ENCODE measurements at places on chromosomes 6 and 20.

DNA sequence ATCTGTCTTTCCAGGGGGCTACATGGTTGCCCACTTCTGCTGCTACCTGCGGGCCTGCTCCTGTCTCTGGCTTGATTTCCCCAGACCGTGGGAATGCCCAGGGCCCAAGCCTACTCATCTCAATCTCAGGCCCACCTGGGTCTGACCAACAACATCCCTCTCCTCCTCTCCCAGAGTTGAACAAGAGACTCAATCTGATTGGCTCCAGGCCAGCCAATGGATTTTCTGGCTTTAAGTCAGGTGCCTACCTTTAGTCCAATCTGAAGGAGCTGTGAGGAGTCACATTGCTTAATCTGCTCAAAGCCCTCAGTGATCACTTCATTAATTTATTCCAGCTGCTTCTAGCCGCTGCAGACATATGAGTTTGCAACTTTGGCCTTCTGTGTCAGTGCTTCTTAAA is 162.4 kb upstream of the KCNG1 start:
- no peak for DNase-seq

GRCh38 chr6:128432394-128432793 is 88.0 kb downstream of the PTPRK start:
- no peak for DNase-seq

GRCh38 chr20:18813483-18813882 is at the start of gene SCP2D1:
SCP2D1 (plus strand) TSS chr20:18813783; CDS start chr20:18813816, 33 bp downstream.
- DNase-seq: no peak

DNA sequence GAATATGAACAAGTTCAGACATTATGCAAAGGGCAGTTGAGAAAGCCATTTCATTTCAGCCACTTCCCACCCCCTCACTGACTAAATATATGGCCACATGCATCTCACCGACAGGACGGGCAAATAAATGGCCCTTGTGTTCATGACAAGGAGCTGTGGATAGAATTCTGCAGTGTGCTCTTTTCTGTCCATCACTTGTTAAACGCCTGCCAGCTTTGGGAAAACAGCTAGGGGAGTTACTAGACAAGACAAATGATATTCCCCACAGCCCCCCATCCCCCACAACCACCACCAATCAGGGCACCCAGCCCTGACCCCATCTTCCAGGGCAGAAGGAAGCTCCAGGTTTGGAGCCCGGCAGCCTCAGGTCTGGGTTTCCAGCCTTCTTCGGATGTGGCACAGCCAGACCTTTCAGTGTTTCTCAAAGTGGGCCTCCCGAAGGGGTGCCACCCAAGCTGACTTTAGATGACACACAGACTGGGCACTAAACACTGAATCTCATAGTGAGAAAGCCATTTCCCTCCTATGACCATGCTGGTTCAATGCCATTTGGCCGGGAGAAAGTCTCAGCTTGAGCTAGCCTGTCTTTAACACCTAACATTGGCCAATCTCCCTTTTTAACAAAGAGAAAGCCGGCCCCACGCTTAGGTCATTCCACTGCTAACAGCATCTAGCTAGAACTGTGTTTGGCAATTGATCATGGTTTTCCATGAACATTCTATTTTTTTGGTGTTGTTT is 4.0 kb upstream of the RIPOR3 start:
- no peak for DNase-seq

- no peak for DNase-seq
These were observed 5.5 kb downstream of the SRXN1 start for GRCh38 chr20:647479-648019.

- DNase-seq: no peak
These were observed 87.2 kb downstream of the ADAT2 start for GRCh38 chr6:143363299-143363698.

- DNase-seq: no peak
These were observed 39.9 kb downstream of the PREX1 start for GRCh38 chr20:48787861-48788375.

GRCh38 chr20:19832875-19833274 is 74.8 kb downstream of the RIN2 start:
- DNase-seq: no peak

- no peak for DNase-seq
These were observed 980.6 kb upstream of the EYS start for GRCh38 chr6:66687611-66688140.

DNA sequence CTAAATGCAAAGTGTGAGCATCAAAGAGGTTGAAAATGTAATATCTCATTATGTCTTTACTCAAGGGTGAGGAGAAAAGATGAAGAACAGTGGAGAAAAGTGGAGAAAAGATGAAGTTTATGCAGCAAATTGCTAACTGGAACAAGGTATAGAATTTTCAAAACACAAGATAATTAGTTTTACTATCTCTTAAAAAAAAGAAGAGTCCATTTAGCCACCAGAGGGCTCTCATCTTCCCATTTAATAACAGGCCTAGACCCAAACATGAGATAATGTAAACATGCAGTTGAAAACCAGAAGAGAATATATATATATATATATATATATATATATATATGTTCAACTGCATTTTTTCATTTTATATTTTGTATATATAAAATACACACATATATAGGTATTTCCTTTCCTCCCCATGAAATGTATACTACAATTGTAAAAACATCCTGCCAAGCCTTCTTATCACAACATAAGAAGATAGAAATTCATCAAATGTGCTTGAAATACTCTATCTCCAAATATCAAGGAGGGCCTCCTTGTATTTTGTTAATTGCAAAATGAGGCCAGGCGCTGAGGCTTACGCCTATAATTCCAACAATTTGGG is 78.4 kb downstream of the ADTRP start:
- DNase-seq: peak; percentile 37

- DNase-seq: no peak
These were observed at the start of gene TSPO2 for GRCh38 chr6:41042226-41043055. TSPO2 (plus strand) TSS chr6:41042467; CDS start chr6:41042986, 519 bp downstream.

GRCh38 chr6:36386495-36387439 is 702 bp downstream of the ETV7 start:
- DNase-seq: peak; percentile 2

DNA sequence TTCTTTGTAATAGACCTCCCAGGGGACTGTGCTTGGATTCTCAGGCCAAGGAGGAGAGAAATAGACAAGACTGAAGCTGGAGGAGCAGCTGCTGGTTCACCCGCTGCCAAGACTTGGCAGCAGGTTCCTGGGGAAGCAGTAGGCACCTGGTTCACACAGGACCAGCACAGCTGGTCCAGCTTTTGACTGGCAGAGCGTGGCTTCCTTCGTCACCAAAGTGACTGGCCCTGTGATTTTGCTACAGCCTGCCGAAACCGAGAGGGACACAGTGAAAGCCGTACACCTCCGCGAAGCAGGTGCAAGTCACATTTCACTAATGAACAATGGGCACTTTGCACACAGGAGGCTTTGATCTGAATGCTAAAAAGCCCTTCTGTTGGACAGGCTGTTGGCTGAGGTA is 199.0 kb downstream of the RNF144B start:
- DNase-seq: no peak

- no peak for DNase-seq
These were observed 59.2 kb upstream of the SNX9 start for GRCh38 chr6:157763904-157764177.

- DNase-seq: no peak
These were observed 29.6 kb downstream of the RNASET2 start for GRCh38 chr6:166926748-166927147.

DNA sequence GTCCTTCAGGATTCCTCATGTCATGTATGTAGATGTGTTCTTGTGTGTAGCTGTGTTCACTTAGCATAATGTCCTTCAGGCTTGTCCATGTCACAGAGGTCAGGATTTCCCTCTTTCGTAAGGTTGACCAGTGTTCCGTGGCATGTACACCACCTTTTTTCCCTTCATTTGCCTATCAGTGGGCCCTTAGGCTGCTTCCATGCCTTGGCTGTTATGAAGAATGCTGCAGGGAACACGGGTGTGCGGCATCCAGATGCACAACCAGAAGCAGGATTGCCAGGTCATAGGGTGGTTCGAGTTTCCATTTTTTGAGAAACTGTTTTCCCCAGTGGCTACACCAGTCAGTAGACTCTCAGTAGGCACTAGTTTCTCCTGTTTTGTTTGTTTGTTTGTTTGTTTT is 29.2 kb downstream of the SYNDIG1 start:
- no peak for DNase-seq

DNA sequence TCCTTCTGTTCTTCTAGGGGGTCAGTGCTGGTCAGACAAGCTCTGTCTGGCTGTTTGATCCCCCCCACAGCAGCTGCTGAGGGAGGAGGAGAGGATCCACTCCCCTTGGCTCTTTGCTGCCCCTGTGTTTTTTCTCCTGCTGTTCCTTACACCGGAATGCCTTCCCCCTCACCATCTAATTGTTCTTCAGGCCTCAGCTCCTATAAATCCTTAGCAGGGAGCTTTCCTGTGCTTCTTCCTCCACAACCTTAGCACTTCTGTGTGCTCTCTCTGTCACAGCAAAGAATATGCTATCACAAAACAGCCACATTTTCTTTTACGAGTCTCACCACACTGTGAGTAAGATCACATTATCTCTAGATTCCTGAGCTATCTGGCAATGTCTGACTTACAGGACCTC is 196.6 kb downstream of the OTOR start:
- no peak for DNase-seq

DNA sequence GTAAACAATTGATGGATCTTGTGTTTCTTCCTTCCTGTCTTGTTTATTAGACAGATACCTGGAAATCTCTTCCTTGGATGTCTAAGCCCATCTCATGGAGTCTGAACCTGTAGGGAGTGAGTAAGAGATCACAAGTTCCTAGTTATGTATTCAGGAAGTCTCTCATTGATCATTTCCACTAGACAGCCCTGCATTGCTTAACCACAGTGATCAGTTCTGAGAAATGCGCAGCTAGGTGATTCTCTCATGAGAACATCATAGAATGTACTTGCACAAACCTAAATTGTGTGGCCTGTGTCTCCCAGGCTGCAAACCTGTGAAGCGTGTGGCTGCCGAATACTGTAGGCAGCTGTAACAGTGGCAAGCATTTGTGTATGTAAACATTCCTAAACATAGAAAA is 39.1 kb downstream of the FAM120B start:
- no peak for DNase-seq

DNA sequence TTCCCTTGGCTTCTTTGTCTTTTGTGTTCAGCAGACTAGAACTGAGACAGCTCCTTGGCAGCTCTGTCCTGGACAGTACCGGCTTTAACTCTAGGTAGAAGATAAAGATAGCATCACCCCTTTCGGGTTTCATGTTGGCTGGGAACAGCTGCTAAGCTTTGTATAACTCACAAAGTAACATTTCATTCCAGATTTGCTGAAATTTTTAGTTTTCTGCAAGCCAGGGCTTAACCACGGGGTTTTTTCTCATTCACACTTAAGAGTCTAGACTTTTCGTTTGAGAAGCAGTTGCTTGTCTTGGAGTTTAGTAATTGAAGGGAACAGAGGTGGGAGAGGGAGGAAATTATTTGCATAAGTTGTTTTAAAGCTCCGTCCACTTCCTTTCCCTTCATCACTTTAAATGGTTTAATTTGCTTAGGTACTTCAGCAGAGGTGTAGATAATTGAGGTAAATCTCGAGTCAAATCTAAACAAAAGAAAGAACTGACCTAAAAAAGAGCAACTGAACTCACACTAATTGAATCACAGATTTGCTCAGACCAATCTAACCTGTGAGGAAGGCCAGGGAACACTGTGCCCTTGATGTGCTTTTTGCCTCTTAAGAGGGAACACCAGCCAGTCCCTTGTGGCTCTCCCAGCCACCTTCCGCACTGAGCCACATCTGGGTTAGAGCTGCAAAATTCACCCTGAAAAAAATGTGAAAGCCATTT is 48.3 kb downstream of the RREB1 start:
- DNase-seq: no peak

GRCh38 chr6:166530211-166531095 is 56.0 kb downstream of the RAMACL start:
- no peak for DNase-seq

DNA sequence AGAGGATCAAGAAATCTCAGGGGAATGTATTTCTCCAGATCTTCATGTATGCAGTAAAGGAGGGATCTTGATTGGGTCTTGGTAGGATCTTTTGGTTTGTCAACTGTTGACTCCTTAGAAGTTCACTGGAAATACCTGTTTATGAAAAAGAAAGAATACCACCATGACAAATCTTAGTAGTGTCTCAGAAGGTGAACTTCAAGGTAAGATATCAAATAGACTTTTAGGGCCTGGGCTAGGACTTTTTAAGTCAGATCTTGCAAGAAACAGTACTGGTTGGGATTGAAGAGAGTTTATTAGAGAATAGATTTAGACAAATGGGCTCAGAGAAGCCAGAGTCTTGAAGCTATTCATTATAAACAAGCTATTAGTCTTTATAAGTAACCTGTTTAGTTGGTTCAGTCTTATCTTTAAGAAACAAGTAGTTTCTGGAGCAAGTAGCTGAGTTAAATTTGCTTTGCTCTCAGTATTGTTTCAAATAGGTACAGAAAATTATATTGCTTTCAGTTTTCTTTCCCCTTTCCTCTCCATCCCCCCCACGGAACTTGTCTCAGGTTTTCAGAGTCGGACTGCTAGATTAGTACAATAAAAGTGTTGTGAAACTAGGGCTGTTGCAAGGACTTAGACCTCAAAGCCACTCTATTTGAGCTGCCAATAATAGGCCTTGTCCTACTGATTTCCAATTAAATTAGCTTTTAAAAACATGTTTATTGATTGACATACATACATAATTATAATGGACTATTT is 529.1 kb upstream of the CITED2 start:
- DNase-seq: no peak

GRCh38 chr6:149484733-149485700 is at the start of gene ZC3H12D:
ZC3H12D (minus strand) TSS chr6:149485014; CDS start chr6:149474543, 10,471 bp downstream.
- DNase-seq: no peak

- DNase-seq: no peak
These were observed 10.7 kb upstream of the MYLK2 start for GRCh38 chr20:31808481-31808880.

DNA sequence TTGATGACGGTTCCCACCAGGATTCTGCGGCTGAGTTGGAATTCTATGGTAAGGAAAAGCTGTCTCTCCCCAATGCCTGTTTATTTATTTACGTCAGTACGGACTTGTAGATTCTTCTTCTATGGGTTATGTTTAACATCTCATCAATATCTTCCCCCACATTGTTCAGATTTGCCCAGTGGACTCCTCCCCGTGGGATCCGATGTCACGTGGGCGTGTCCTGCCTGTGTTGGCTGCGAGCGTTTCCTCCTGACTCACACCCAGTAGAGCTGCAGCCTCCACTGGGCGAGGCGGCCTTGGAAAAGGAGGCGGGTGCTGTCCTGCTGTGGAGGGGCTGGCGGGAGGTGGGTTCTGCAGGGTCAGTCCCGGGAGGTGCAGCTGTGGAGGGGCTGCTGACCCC is 46.8 kb upstream of the SLCO4A1 start:
- no peak for DNase-seq

- DNase-seq: peak; percentile 70
These were observed 375.7 kb downstream of the GJA1 start for GRCh38 chr6:121811106-121811505.

GRCh38 chr20:16764560-16764959 is 16.4 kb downstream of the OTOR start:
- DNase-seq: no peak

DNA sequence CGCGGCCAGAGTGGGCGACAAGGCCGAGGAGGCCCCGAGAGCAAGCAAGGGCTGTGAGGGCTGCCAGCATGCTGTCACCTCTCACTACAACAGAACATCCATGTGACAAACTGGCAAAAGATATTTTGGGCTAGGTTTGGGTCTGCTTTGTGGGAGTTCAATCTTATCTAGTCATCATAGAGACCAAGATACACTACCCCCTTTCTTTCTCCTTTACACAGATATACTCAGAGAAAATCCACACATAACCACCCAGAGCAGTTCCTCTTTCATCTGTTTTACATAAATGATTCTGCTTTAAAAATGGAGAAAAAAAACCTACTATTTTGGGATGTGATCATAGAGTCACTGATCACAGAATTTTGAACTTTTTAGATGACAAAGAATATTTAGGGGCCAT is 16.8 kb downstream of the SOX4 start:
- DNase-seq: no peak

GRCh38 chr6:152244998-152245630 is 392.0 kb downstream of the SYNE1 start:
- DNase-seq: peak; percentile 38
